A549 treated with GW870086 at 1 μM for 4 hours (cell line): ENCODE measurements at places on chromosomes 4 and X. TPM values are rescaled to one million over a fixed set of nuclear protein-coding genes. Genes with fewer than 3 reads are reported as not detected.

The BMPR1B gene
- total RNA-seq = 4.5 to 7.4 TPM (median 6.4 TPM) in 5 replicates

The LRCH2 gene
- 0.02 to 0.05 TPM (median 0.03 TPM) in 4 of 5 replicates, not detected in the other for total RNA-seq

The NHS gene
- total RNA-seq = 1.7 to 3.2 TPM (median 2.4 TPM) in 5 replicates

The PSAPL1 gene
- total RNA-seq = 0.15 to 0.33 TPM (median 0.22 TPM) in 5 replicates

The FHDC1 gene
- 0.64 to 0.71 TPM (median 0.69 TPM) in 5 replicates for total RNA-seq

The FBXO8 gene
- 8.0 to 9.9 TPM (median 9.1 TPM) in 5 replicates for total RNA-seq

The NUDT9 gene
- total RNA-seq = 26.0 to 28.2 TPM (median 26.5 TPM) in 5 replicates

The MAGEA11 gene
- total RNA-seq = 0.07 TPM in 1 of 5 replicates, not detected in the others

The NAT8L gene
- total RNA-seq = 10.0 to 14.0 TPM (median 13.2 TPM) in 5 replicates
